ENCODE measurements at places on chromosomes 6 and 20. TPM values are rescaled to one million over a fixed set of nuclear protein-coding genes. Genes with fewer than 3 reads are reported as not detected.

- DNase-seq, result no peak
These were observed 363.5 kb downstream of the SAMD5 start for GRCh38 chr6:147872002-147872401.

Gene SPTLC3
- total RNA-seq, result 3.5 TPM

- DNase-seq, result no peak
These were observed 44.4 kb downstream of the RNF144B start for GRCh38 chr6:18431581-18431980.

Gene PTPRK
- total RNA-seq, result 21.2 TPM

Gene PSMG4
- 16.3 TPM for total RNA-seq

GRCh38 chr6:83470001-83470400 lies 39.1 kb upstream of the ME1 start:
- DNase-seq, result peak; percentile 5

Gene PDYN
- total RNA-seq, result not detected

DNA sequence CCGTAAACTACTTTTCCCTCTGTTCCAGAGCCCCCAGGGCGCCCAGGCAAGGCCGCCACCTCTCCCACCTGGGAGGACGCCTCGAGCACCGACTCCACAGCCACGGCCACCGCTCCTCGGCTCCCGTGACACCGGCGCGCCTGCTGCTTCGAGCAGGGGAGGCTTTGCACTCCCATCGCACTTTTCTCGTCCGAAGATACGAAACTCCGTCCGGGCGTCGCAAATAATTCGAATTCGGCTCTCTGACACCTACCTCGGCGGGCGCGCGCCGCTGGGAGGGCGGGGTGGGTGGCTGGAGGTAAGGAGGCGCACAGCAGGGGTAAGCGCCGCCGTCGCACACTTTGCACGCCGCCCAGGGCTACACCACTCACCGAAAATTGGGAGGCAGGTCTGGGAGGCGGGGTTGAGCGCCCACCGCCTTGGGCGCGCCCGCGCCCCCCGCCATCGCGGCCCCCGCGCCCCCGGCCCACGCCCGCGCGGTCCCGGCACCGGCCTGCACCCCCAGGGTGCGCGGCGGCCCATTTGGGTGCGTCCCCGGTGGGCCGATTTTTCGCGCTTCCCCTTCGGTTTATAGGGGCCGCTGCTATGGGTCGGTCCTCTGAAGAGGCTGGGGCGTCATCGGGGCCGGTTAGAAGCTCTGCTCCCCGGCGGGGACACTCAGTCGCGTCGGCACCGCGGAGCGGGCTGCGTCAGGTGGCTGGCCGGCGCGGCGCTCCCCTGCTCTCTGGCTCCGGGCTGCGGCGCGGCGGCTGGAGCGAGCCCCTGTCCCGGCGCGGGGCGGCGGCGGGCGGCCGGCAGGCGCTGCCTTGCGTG lies 36.2 kb downstream of the GNAS start:
- peak; percentile 87 for DNase-seq

DNA sequence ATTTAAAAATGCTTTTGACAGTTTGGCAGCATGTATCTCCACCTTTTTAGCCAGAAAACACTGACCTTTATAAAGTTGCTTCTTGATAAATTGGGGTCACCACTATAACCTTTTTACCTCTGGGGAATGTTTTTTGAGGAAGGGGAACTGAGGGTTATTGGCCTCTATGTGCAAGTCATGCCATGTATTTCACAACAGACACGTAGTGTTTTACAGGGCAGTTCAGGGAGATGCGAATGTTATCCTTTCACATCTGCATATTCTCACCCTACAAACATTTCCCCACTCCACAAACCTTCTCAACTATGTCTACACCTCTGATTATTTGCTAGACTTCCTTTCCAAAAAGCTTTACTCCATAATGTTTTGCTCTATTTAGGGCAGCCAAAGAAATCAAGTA lies 17.0 kb upstream of the SLA2 start:
- no peak for DNase-seq

GRCh38 chr6:33744001-33744848 lies 2.5 kb downstream of the IP6K3 start:
- peak; percentile 76 for DNase-seq

Gene TSBP1
- total RNA-seq, result not detected

DNA sequence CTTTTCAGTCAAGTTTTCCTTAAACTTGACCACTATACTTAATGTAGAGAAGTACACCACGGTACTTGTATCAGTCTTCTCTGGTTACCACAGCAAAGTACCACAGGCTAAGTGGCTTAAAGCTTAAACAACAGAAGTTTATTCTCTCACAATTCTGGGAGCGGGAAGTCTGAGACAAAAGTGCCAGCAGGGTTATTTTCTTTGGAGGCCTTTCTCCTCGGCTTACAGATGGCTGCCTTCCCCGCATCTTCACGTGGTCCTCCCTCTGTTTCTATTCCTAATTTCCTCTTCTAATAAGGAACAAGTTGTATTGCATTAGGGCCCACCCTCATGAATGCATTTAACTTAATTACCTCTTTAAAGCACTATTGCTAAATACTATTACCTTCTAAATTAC lies 258.0 kb downstream of the PLCB1 start:
- peak; percentile 18 for DNase-seq

DNA sequence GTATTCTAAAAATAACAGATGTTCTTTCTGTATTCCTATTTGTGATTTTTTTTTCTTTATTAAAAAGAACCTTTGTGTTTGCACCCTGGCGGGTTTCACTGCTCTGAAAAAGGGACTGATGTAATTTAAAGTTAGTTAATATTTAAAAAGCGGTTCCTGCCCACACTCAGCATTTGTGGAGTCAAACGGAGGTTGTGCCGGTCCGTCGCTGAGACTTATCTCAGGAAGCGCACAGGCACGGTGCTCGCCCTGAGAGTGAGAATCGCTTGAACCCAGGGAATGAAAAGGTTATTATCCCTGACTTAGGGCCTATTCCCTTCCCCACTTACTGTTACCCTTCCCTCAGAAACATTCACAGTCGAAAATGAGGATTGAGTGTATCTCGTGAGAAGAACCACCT lies 366.7 kb downstream of the THBS2 start:
- DNase-seq, result no peak

Gene TDRD6
- total RNA-seq, result 0.22 TPM

GRCh38 chr6:14130435-14131075 lies 13.0 kb downstream of the CD83 start:
- DNase-seq, result peak; percentile 56

Gene PRPH2
- total RNA-seq, result 5.3 TPM

DNA sequence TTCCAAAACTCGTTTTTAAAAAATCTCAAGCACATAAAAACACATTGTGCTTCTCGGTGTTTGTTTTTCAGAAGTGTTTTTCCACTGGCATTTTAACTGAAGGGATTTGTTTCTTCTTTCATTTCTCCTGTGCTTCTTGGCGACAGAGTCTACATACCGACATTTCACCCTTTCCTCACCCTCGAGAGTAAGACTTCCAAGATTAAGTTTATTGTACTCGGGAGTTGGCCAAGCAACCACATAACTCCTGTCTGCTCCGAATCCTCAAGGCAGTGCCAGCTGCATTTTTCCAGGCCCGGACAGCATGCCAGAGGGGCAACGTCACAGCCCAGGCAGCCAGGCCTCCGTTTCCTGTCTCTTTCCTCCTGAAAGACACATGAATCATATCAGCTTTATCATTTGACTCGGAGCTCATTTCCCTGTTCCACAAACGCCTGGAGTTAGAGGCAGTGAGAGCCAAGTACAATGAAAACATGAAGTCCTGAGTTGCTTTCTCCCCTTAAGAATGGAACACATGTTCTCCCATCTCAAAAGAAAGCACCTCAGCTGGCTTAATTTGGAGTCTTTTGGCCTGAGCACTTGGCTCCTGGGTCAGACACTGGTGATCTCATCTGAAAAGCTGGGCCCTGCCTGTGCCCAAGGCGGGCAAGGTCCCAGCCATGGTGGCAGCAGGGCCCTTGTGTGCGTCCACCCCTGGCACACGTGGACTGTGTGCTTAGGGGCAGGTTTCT lies 23.2 kb upstream of the FAM50B start:
- peak; percentile 93 for DNase-seq

- peak; percentile 75 for DNase-seq
These were observed 265.9 kb downstream of the COL12A1 start for GRCh38 chr6:74939721-74940620.

- no peak for DNase-seq
These were observed 80.1 kb downstream of the RSPH3 start for GRCh38 chr6:158919865-158920264.

Gene CD109
- total RNA-seq, result 21.1 TPM

Gene HUS1B
- 0.18 TPM for total RNA-seq

Gene CUL7
- total RNA-seq, result 36.8 TPM

Gene BANF2
- total RNA-seq, result not detected

DNA sequence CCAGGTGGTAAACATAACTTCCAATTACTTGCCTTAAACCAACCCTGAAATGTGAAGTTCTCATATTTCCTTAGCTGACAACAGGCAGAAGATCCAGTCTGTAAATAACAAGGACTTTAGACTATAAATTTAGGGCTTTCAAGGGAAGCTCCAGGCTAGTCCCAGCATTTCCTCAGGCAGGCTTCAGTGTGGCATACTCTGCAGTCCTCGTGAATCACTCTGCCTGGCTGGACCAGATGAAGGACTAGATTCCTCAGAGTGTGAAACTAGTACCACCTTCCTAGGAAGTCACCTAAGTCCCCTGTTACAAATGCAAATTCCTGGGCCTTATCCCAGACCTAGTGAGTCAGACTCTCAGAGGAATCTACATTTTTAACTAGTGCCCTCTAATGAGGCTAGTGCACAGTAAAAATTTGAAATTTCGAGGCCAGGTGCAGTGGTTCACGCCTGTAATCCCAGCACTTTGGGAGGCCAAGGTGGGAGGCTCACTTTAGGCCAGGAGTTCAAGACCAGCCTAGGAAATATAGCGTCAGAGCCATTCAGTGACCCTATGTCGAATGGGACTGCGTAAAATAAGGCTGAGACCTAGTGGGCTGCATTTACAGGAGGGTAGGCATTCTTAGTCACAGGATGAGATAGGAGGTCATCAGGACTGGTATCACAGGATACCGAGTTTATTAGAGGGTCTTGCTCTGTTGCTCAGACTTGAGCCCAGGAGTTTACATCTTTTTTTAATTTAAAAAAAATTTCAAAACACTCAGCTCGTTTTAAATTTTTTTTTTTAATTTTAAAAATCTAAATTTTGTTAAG lies 279.6 kb upstream of the JARID2 start:
- DNase-seq, result no peak

DNA sequence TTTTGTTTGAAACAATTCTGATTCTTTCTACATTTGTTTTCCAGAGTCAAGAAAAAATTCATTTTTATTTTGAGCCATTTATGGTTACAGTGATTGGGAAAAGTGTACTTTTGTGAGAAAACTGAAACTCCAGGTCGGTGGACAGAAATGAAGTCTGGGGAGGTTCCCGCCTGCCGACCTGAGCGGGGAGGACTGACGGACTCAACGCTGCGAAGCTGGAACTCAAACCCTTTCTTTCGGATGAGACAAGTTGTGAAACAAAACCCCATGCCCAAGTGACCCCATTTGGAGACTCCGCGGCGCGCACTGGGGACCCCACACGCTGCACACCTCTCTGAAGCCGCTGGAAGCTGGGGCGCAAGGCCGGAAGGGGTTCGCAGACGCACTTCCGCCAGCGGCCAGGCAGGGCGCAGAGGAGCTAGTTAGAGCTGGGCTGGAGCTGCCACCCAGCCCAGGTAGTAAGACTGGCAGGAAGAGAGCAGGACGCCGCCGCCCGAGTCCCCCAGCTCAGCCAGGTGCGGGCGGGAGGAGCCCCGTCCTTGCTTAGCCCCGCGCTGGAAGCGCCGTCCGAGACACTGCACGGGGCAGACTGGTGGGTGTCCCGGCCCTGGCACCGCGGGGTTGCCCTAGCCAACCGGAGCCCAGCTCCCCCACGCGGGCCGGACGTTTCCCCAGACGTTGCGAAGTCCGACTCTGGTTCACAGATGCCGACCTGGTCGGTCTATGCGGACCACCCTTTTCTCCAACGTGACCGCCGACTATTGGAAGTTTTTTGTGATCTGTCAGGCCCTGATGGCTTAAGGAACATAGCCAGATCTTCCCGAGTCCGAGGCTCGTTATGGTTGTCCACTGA lies 19.8 kb upstream of the ZSCAN16 start:
- DNase-seq, result peak; percentile 86

Gene SAMD5
- total RNA-seq, result 2.2 TPM

DNA sequence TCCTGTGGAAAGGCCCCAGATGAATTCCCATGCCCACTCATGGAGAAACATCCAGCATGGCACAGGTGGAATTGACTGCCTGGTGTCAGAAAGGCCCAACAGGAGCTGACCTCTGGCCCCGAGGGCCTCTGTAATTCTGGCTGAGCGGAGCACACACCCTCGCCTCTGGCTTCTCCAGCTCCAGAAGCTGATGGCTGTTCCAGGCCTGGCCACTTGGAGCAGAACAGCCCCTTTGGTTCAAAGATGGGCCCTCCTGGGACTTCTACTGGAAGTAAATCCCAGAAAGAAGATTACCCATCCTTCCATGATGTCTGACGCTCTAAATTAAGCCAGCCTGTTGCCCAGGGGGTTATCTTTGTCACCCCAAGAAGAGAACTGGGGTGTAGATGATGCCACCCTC lies 275.1 kb upstream of the CDH4 start:
- DNase-seq, result no peak

Gene TAGAP
- 0.66 TPM for total RNA-seq

DNA sequence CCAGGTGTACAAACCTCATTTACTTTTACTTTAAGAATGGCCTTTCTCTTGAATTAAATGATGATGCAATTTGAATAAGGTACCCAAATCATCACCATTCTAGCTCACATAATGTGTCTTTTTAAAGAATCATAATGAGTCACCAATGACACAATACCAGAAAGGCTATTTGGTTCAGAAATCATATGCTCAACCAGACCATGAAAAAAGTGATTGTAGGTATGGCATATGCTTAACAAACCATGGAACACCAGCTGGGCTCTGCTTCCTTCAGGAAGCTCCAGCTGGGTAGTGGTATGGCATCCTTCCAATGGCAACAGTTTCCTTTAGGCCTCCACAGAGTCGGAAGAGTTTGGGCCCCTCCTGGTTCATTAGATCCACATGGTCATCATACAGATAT lies 128.2 kb downstream of the FRK start:
- DNase-seq, result no peak

DNA sequence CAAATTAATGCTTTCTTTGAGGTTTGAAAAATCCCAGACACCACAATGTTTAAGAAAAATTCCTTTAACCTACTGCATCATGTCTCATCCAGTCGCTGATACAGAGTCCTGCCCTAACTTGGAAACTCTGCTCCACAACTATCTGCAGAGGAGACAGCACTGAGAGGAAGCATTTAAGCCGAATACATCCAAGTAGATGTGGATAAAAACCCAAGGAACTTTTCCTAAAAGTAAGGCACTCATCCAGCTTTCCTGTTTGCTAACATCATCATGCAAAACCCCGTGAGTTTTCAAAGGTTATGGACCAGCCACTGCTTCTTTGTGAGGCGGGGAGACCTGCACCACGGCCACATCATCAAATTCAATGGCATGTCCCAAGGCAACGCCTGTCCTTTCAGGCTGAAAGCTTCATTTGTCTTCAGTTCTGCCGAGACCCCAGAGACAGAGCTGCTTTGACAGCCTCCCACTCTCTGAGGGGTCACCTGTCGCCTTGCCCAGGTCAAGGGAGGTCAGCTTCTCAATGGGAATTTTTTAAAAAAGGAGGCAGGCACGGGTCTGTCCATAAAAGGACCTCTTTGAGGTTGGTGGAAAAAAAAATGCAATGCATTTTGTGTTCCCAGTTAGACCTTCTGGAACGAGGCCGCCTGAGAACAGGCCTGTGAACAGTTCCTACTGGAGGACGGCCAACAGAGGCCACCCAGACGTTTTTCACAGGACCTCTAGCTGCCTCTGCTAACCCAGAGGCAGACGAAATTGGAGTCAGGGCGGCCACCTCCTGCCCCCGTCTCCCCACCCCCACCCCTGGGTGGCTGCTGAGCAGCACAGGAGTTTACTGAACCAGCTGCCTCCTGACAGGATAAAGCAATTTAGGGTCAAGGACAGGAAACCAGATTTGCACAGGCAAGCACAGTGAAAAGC lies 142.5 kb upstream of the HDDC2 start:
- DNase-seq, result peak; percentile 73

GRCh38 chr6:32190054-32190851 lies at the start of gene PBX2:
Gene PBX2, minus strand, starts transcription at chr6:32190202. Its CDS starts 287 bp downstream, at chr6:32189915.
- peak; percentile 98 for DNase-seq
